ENCODE measurements at places on chromosomes 12 and 14.

DNA sequence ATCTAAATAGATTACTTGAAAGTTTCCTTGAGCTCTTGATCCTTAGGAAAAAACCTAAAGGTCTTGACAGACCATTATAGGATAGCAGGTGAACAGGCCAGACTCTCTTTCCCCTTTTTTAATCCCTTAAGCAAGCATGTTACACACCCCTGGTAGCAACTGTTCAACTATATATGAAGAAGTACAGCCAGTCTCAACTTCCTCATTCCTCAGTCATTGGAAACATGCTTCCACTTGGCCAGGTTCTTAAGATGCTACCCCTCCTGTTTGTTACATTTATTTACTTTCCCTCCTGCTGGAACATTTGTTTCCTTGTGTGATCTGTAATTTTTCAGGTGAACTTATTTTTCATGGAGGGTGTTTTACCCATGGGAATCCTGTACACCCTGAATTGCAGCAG lies 124.1 kb downstream of the ARMH4 start:
- DNase-seq: peak; percentile 26

DNA sequence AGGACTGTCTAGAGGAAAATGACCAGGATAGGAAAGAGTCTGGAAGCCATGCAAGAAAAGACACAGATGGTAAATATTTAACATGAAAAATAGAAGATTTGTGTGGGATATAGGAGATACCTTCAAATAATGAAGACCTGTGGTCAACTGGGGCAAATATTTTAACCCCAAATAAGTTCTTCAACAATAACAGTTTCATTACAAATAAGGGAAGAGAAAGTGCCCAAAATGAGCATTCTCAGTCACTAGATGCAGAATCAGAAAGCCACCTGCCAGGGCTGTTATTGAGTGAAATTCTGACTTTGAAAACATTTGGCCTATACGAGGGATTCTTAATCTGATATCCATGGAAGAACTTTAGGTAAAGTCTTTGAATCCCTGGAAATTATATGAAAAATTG lies 231.2 kb upstream of the PLEKHG7 start:
- DNase-seq: peak; percentile 46

DNA sequence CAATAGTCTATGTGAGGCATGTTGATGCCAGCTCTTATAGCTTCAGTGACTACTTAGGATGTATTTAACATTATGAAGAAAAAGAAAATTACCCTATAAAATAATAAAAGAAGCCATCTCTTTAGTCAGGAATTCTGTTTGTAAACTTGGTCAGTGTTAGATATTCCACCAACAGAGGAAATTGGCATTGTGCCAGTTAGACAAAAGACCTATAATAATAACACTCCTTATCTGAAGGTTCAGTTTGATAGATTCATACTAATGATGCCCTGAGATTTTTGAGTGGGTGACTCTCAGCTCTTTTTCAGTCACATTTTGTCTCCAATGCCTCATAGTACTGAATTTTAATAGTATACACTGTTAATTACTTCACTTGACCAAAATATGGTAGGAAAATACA lies 6.6 kb downstream of the SYT10 start:
- DNase-seq: no peak

DNA sequence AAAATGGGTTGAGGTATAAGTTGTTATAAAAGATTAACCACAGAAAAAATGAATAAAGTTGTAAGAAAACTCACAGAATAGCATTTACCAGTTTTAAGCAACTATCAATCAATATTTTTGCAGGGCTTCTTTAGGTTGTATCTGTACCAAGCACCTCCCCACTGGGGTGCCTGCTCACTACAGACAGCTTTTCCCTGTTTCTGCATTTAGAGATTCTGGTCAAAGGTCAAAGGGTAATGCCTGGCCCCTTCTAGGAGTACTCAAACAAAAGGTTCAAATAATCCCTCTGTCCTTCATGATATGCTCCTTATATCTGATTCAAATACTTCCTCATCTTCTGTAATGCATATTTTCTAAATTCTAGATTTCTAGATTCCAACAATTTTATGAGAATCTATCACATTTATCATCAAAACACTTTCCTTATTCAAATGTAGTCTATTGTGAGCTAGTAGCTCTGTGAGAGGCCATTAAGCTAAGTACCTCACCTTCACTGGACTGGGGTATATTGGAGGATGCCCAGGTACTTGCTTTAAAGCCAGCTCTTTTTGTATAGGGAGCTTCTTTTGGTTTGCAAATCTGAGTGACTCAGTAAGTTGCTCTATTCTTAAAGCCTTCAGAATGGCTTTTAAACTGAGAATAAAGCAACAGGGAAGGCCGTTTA lies 120.7 kb upstream of the PTPRB start:
- DNase-seq: no peak

GRCh38 chr12:117387832-117388231 lies 26.4 kb upstream of the NOS1 start:
- DNase-seq: no peak

DNA sequence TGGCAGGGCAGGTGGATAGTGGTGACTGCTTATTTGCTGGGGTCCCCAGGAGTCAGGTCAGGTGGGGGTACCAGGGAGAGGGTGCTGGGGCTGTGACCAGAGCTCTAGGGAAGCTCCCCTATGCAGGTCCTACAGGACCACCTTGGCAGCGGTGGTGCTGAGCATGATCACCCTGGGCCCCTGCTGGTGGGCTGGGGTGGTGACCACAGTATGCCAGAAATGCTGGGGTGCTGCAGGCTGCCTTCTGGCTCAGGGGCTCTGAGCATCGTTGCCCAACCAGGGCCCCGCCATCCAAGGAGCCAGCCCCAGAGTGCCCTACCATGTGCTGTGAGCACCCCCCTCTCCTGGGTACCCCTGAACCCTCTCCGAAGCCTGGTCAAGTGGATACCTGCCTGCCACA lies 17.5 kb upstream of the NUDT14 start:
- DNase-seq: no peak

GRCh38 chr14:106879241-106879640 lies 1352.9 kb downstream of the TMEM121 start:
- DNase-seq: no peak

GRCh38 chr14:93101181-93101580 lies 14.5 kb downstream of the ITPK1 start:
- no peak for DNase-seq

- no peak for DNase-seq
These were observed 16.5 kb downstream of the KRT85 start for GRCh38 chr12:52350786-52351185.

- DNase-seq: no peak
These were observed 415.4 kb downstream of the ZFP36L1 start for GRCh38 chr14:68377459-68377858.

DNA sequence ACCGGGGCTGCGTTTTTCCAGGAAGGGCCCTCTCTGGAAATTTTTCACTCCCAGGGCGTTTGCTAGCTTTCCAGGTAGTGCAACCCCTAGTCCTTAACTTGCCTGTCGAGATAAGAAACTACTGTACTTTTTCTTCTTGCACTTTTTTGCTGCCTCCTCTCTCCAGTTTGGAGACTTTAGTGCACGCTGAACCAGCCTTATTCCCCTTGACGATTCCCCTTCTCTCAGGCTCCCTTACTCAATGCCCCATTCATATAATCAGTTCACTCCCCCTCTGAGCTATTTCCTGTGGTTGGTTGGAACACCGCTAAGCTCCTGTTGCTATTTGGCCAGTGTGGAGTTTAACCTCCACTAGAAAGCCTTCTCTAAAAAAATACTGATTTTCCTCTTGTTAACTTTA lies 682 bp downstream of the CREBL2 start:
- peak; percentile 33 for DNase-seq

- no peak for DNase-seq
These were observed 89.8 kb downstream of the BTG1 start for GRCh38 chr12:92055877-92056276.

DNA sequence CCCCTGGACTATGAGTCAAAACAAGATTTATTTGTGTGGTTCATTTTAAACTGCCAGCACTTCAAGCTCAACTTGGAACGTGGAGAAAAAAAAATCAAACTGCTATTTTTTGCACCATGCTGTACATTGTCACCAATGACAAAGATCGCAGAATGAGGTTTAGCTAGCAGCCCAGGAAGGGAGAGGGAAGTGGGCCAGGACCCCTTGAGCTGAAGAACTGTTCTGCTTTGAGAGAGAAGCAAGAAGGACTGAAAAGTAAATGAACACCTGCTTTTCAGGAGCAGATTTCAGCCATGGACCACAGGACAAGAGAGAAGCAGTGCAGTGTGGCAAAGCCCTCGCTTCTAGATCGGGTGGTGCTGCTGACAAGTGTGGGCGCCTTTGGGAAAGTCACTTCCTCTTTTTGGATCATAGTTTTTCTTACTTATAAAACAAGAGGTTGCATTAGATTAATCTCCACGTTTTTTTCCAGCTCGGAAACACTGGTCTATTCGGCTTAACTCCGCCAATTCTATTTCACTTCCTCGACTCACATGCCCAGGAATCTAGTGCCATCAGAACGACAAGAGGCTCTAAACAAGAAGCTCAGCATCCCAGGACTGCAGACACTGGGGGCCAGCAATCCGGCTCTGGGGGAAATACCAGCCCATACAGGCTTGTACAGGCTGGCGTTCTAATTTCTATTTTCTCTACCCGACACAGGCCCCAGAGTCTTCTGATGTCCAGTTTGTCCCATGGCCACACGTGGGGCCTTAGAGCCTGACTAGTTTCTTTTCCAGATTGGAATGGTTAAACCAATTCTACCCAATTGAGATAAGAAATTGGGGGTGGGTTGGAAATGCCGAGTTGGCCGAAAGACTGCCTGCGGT lies 129.9 kb downstream of the CRACR2A start:
- peak; percentile 14 for DNase-seq

- DNase-seq: no peak
These were observed 8.1 kb downstream of the LGALS3 start for GRCh38 chr14:55136885-55137786.

DNA sequence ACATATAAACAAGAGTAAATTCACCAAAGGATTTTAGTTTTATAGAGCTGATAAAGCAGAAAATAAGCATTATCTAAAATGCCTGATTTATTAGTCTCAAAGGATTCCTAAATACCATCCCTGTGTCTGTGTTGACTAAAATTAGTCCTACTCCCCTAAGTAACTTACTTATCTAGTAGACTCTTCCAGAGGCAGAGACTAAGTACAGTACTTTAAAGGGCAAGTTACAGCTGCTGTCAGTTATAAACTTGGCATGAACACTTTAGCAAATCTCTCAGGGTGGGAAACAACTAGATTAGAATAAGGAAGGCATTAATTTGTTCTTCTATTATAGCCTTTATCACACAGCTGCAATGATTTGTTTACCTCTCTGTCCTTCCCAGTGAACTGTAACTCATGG lies 46.0 kb downstream of the ATP2B1 start:
- DNase-seq: no peak

GRCh38 chr14:100150932-100151587 lies 8.4 kb downstream of the DEGS2 start:
- DNase-seq: no peak

GRCh38 chr12:65926119-65926908 lies 102.0 kb downstream of the HMGA2 start:
- no peak for DNase-seq

GRCh38 chr12:91920276-91920675 lies 225.4 kb downstream of the BTG1 start:
- no peak for DNase-seq

- no peak for DNase-seq
These were observed 29.9 kb downstream of the PXN start for GRCh38 chr12:120235369-120236323.

DNA sequence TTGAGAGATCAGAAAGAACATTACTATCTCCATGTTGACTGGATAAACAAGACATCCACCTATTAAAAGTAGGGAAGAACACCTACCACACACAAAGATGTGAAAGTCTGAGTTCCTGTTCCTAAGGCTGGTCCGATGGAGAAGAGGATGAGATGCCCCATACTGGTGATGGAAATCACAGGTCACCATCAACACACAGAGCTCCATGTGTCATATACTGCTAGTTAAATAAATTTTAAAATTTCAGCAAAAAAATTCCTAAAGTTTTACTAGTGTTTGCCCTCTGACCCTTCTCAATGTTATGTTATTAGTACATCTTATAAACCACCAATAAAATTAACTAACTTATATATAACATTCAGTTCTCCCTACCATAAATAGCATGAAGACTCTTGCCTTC lies 59.1 kb downstream of the KCNA5 start:
- no peak for DNase-seq
